Ecto neural progenitor cell (in vitro differentiated cells): ENCODE measurements at places on chromosomes 3 and 15.

GRCh38 chr15:89614164-89614563, 38.9 kb downstream of the TICRR start:
- no peak for DNase-seq

GRCh38 chr3:49902511-49903345, 945 bp downstream of the MST1R start:
- no peak for DNase-seq

GRCh38 chr3:71718072-71718471, 7.1 kb downstream of the EIF4E3 start:
- no peak for DNase-seq

DNA sequence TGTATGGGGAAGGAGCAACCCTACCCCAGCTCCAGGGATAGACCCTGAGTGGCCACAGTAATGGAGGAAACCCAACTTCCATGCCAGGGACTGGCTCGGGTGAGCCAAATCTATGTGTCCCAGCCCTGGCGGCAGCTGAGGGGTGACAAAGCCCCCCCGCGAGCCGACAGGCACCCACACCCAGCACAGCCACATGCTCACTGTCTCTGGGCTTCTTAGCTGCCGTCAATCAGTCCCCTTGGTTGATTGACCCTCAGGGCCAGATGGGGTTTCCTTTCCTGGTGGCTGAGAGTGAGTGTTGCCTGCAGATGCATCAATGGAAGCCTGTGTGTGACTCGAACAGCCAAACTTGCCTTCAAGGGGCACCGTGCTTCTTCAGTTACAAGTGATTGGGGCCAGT, 2.1 kb upstream of the OCA2 start:
- peak; percentile 49 for DNase-seq

DNA sequence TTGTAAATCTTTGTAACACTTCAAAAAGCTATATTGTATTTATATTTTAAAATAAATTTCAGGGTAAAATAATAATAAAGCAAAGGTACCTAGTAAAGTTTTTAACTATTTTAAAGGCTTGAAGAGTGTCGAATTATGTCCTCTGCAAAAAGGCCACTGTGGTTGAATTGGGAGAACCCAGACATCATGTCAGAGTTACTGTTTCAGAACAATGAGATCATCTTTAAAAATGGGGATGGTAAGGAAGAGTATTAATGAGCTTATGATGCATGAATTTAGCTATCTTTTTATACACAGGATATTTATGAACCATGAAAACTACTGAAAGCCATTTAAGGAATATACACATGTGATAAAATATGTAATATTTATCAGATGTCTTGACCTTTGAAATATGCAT, 26.3 kb downstream of the KCNMB3 start:
- no peak for DNase-seq

DNA sequence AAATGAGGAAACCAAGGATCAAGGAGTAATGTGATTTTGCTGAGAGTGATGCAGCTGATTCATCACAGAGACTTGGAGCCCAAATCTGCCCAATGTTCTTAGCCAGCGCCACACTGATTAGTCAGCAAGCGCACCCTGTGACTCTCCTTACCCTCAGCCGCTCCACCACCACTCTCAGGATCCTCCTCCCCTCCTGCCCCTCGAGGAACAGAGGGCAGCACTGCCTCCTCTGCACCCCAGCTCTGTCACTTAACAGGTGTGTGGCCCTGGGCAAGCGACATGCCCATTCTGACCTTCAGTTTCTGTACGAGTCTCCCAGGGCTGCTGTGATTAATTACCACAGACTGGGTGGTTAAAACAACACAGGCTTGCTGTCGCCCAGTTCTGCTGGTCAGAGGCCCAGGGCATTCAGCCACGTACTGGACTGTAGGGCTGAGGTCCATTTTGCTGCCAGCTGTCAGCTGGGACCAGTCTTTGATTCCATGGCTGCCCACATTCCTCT, 36.1 kb upstream of the HRH1 start:
- no peak for DNase-seq

DNA sequence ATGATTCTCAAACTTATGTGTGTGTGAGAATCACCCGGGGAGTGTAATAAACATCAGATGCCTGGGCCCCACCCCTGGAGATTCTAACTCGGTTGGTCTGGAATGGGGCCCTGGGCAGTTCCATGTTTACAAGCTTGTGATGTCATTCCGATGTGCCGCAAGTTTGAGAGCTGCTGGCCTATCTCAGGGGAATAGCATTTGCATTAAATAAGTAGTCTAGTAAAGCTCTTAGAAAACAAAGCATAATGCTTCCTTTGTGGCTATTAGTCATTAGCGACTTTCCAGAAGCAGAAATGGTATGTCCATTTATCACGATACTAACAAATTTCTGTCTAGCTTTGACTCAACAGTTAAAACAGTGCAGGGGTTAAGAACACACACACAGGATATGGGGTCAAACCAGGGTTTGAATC, 20.9 kb downstream of the PGBD4 start:
- no peak for DNase-seq

GRCh38 chr3:29741231-29741630, 460.4 kb downstream of the RBMS3 start:
- no peak for DNase-seq

GRCh38 chr15:80060356-80061006, 1.0 kb downstream of the ZFAND6 start:
- no peak for DNase-seq

DNA sequence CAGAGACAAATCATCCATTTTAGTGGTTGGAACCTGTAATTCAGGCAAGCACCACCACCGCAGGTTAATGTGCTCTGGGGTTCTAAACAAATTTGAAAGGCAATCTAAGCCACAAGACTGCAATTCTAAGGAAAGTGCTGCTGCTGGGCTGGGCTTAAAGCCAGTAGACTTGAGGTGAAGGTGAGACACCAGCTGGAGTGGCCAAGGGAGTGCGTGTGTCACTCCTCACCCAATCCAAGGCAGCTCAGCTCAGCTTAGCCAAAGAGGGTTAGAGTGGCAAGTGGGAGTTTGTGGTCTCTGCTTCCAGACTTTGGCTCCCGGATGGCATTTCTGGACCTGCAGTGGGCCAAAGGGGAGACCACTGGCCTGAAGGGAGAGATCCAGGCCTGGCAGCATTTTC, 1655.6 kb downstream of the SI start:
- DNase-seq = no peak

DNA sequence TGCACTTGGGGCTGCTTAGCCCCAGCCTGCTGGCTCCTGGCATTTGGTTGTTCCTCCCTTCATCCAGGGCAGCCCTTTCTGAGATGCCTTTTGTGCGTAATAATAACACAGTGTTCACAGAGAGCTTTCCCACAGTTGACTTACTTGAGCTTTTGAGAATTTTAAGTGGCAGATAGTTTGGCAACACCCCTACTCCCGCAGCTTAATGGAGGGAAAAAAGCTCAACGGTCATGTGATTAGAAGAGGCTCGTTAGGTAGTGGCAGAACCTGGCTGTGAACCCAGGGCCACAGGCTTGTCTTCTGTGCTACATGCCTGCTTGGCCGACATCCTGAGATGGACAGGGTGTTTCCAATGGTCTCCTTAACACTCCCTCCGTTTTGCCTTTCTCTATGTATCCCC, 4.7 kb downstream of the KBTBD13 start:
- no peak for DNase-seq

GRCh38 chr3:133962849-133963248, 66.9 kb downstream of the SLCO2A1 start:
- no peak for DNase-seq

DNA sequence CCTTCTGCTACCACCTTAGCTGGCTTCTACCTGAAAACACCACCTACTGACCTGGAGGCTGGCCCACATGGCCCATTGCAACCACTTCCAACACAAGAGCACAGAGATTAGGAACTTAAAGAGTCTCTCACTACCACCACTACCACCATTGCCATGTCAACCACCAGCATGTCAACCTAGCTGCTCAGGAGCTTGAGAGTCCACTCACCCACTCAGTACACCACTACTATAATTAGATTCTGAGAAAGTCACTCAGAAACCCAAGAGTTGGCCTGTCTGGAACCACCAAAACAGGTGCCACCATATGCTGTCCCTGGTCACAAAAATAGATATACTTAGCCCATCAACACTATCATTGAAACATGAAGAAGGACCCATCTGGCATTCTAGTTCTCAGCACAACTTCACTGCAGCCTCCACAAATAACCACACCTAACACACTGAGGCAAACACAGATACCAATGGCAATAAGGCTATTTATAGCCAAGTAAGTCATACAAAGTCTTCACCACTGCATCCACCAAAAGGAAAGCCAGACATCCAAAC, 806.7 kb upstream of the EPHA6 start:
- no peak for DNase-seq

DNA sequence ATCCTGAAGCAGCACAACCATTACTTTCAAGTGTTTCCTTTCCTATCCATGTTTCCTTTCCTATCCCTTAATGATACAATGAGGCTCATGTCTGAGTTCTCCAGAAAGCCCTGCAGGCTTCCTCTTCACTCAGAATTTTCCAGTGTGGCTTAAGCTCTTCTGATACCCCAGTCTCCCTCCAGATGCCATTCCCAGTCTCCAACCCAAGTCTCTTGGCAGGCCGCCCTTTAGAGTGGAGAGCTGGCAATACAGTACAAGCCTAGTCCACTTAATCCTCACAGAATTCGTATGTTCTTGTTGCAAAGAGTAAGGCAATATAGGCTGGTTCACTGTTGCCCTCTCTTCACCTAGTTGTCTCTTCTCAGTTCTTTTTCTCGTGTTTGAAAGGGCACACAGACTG, 503.9 kb upstream of the MDFIC2 start:
- DNase-seq = no peak

DNA sequence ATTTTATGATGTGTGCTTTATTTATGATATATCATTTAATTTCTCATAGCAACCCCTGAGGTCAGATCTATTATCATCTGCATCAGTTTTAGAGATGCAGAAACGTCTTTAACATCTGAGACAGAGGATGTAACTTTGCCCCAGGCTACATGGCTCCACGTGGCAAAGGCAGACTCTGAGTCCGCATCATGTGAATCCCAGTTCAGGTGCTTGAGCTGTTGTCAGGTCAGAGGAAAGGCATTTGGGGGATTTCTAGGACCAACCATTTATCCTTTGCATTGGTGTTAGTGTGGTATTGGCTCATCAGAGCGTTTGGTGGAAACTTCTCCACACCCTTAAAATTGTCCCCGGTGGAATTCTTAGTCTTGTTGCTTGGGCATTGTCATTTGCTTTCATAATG, 10.8 kb downstream of the CACNA2D3 start:
- no peak for DNase-seq

DNA sequence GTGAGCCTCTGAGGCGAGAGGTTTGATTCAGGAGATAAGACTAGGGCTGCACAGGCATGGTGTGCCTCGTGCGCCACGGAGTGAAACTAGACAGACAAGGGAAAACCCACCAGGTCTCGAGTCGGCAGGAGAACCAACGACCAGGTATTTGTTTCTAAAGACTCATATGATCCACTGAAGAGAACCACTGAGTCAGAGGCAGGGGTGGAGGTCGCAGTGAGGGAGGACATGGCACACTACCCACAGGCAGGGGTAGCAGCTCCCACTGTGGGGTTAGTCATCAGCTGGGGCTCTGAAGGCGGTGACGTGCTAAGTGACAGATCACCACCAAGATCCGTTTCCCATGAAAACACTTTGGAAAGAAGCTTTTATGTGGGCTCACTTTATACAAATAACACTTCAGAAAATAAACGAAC, 45.7 kb downstream of the CHSY1 start:
- no peak for DNase-seq

GRCh38 chr3:151925876-151926275, 52.4 kb downstream of the SUCNR1 start:
- DNase-seq = no peak

- no peak for DNase-seq
Measured at GRCh38 chr3:113287111-113287802, 75.9 kb downstream of the BOC start.

DNA sequence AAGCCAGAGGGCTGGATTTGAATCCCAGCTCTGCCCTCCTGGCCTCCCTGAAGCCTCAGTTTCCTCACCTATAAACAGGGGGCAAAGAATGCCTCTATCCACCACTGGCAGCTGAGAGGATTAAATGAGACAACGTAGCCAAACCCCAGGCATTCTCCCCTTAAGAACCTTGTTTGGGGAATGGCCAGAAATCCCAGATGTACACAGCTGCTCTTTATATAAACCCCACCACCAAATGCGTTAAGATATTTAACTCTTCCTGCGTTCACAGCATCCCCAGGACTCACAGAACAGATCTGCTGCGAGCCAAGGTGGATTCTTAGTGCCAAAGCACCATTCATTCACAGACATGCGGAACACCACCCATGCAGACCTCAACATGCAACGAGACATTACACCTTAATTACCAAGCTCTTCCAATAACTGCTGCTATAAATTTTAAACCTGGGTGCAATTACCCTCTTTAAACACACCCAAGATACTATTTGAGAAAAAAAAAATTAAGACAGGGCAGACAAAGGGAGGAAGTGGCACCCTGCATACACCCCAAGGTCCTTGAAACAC, 5.2 kb downstream of the TLE3 start:
- no peak for DNase-seq

GRCh38 chr15:70023064-70023768, 74.5 kb downstream of the TLE3 start:
- no peak for DNase-seq

- no peak for DNase-seq
Measured at GRCh38 chr15:69459066-69459465, 6.4 kb downstream of the RPLP1 start.

- no peak for DNase-seq
Measured at GRCh38 chr3:171260899-171261298, 199.3 kb downstream of the TNIK start.

- no peak for DNase-seq
Measured at GRCh38 chr3:190516416-190516815, 2.5 kb downstream of the IL1RAP start.

DNA sequence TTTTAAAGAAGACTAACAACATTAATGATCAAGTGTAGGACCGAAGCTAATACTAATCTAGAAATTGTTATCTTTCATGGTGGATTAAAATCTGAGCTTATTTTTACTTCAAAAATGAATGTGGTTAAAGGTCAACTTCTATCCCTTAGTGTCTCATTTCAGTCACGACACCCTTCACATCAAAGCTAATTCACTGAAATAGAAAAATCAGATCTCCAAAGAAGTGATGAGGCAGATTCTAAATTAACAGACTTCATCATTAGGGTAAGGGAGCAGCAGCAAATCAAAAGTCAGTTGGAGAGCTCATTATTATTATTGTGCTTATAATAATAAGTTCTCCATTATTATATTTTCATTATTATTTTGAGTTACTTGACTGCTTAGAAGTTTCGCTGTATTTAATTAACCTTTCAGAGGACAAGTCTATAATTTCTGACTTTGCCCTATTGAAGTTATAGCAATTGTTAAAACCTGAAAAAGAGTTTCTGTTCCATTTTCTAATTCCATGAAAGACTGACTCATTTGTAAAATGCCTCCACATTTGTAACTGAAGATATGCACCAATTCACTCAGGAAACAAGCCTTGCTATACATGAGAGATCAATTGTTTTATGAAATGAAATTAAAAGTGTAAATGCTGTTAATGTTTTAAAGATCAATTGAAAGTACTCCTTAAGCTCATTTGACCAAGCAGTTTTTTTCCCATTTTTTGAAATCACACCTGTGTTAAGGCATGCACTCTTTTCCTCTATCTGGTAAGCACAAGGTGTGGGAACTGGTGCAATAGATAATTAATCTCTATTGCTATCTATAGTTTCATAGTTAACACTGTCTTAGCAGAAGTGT, 23.1 kb upstream of the CMC1 start:
- DNase-seq = no peak

GRCh38 chr3:168066882-168067281, 28.8 kb downstream of the GOLIM4 start:
- no peak for DNase-seq
